MCF 10A (cell line): ENCODE measurements at places on chromosomes 7 and 10.

DNA sequence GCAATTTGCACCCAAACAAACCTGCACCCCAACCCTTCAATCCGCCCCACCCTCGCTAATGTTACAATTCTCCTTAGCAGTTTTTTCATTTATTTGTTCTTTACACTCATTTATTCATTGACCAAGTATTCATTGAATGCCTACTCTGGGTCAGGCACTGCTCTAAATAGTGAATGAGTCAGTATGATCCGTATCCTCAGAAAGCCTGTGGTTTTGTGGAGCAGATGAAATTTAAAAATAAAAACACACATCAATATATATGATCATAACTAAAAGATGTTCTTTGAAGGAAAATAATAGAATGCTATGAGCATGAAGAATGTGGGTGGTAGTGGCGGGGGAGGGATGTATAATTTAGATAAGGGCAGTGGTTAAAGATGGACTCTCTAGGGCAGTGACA, 13.3 kb downstream of the IFIT5 start:
- DNase-seq: peak; percentile 21

DNA sequence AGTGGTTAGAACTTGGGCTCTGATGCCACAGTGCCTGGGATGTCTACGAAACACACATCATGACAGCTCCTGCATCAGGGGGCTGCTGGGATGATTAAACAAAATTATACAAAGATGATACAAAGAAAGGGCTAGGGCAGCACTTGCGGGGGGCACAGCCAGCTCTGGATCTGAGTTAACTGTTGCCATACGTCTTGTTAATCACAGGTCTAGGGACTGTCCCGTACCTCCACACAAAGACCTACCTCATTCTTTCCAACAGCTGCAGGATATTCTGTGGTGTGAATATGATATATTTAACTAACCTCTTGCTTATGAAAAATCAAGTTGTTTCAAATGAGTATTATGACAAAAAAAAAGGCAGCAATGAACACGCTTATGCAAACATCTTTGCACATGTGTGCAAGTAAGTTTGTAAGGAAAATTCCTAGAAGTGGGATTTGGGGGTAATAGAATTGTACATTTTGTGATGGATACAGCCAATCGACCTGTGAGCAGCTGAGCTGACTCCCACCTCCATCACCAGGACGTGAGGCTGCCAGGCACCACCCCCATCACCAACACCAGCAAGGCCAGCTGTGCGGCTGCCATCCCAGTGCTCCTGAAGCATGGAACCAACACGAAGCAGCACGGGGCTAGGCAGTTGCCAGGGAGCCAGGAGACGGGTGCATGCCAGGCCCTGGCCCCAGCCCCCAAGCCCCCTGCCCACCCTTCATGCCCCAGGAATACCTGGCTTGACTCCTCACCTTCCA, 23.5 kb downstream of the PTPRN2 start:
- DNase-seq: no peak

DNA sequence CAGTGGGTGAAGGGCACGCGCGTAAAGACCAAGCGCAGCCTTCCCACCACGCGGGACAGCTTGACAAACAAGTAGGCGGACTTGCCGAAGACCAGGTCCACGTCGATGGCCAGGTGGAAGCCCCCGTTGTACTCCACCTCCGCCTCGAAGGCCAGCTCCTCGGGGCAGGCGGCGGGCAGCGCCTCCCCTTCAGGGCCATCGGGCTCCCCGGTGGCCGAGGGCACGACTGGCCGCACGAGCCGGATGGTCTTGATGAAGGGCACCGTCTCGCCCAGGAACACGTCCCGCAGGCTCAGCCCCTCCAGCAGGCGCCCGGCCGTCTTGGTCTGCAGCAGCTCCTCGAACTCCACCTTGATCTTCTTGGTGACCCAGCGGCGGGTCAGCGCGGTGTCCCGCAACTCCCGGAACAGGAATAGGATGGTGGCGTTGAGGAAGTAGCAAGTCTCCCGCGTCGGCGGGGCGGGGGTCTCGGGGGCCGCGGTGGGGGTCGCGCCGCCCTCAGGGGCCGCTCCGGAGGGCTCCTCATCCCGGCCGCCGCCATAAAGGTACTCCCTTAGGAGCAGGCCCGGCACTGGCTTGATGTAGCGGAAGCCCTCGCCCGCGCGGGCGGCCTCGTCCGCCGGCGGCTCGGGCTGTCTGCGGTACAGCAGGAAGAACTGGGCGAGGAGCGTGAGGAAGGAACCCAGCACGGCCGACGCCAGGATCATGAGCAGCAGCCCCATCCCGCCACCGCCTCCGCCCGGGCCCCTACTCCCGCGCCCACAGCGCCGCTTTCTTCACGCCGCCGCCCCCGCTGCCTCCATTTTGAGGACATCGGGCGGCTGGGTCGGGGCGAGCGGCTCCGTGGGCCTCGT, 507 bp downstream of the PDZD8 start:
- DNase-seq: peak; percentile 45

DNA sequence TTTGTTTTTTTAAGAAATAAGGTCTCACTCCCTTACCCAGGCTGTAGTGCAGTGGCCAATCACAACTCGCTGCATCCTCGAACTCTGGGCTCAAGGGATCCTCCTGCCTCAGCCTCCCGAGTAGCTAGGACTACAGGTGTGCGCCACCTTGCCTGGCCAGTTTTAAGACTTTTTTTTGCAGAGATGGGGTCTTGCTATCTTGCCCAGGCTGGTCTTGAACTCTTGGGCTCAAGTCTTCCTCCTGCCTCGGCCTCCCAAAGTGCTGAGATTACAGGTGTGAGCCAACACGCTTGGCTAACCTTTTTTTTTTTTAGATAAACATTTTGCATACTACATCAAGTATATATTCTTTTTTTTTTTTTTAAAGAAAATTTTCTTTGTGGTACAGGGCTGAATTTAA, 18.2 kb downstream of the SEC23IP start:
- DNase-seq: no peak
